ENCODE measurements at places on chromosomes 12 and 14.

DNA sequence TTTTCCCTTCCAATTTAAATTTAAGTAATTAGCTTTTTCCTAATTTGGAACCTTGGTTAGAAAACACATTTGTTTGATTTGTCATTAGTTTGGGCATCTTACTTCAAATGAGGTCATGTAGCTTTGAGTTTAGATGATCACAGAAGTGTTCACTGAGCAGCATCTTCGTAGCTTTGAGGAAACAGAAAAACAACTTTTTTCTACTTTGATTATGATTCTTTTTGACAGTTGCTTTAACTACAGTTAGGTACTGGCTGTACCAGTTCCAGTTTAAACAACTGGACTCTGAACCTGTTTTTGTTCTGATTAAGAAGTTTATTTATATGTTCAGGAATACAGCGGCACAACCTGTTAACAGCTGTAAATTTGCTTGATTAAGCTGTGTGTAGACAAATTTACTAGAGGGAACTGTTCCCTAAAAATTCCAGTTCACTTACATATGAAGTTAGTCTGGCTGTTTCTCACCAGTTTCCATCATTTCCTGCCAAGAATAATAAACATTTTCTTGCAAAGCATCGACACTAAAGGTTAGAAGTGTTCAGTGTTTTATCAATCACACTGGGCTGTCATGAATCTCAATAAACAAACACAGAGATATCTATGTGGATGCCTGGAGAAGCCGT lies 191.9 kb downstream of the RAD51B start:
- no peak for DNase-seq

DNA sequence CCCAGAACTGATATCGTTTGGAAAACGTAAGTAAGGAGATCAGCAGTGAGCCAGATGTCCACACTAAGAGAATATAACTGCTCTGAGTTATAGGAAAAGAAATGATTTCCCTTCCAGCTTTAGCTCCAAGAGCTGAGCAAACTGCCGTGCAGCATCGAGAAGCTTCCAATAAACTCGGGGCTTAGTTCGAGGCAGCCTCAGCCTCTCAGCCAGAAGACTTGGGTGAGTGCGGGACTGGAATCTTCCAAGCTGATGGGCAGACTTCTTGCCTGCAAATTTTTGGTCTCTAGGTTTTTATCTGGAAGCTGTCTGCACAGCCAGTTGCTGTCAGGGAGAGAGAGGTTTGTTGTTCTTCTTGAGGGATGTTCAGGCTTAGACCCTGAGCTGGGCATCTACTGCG lies 196.1 kb downstream of the PHETA1 start:
- DNase-seq, result no peak

GRCh38 chr12:104456417-104456949 lies at the start of gene CHST11:
CHST11 (plus strand) TSS chr12:104456948.
- DNase-seq, result peak; percentile 54

GRCh38 chr12:22691319-22691718 lies 66.3 kb downstream of the ETNK1 start:
- no peak for DNase-seq

GRCh38 chr12:124347335-124347734 lies 52.4 kb downstream of the RFLNA start:
- DNase-seq, result no peak

DNA sequence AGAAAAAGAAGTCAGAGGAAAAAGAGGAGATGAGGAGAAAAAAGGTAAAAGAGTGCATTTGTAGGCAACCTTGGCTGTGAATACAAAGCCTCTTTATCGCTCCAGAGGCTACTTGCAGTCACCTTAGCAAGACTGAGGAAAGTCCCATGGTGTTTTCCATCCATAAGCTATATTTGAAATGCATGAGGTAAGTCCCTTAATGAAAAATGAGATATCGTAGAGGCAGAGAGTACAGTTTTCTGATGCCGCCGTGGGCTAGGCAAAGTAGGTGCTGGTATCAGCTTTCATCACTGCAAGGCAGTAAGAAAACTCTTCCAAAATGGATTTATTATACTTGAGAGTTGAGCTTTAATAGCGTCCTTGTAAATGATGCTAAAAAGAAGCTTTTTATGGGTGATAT lies 186.8 kb downstream of the ASCL1 start:
- DNase-seq, result no peak

- DNase-seq, result no peak
Measured at GRCh38 chr12:92696216-92696615, 6.6 kb upstream of the PLEKHG7 start.
